ENCODE measurements at places on chromosomes 2 and 18.

DNA sequence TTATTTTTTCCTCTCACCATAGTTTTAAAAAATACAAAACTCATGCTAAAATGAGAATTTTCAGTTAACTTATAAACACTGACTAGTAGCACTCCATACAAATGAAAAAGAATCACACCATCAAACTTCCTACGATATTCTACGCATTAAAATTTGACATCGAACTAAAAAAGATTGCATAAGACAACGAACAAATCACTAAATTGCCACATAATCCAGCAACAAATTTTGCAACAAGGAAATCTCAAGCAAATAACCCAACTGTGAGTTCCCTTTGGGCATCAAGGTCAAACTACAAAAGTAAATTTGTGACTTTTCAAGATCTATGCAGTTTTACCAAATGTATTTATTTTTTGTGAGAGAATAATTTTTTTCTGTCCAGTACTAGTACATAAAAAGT, 1.5 kb downstream of the MAP3K2 start:
- peak; percentile 18 for DNase-seq

DNA sequence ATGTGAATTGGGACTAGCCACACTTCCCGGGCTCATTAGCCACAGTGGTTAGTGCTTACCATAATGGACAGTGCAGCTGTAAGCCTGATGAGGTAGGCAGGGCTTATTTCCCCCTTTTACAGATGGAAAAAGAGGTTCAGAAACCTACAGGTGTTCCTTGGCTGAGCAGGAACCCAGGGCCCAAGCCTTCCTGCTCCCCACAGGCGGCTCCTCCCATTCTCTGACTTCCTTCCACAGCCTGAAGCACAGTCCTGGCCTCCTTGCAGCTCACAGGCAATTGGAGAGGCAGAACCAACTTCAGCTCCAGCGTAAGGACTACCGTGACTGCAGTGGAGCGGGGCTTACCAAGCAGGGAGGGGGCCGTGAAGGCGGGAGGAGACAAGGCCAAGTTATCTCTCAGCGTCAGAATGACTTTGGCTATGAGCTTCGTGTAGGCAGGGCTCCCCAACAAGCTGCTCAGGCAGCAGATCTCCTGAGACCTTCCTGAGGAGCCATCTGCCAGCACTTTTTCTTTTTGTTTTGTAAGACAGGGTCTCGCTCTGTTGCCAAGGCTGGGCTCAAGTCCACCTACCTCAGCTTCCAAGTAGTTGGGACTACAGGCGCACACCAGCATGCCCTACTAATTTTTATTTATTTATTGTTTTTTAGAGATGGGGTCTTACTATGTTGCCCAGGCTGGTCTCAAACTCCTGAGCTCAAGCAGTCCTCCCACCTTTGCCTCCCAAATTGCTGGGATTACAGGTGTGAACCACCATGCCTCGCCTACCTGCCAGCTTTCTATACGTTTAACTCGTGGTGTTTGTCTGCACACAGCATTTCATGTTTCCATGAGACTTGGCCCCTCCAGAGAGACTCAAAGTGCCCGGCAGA, 34.2 kb upstream of the NT5DC4 start:
- DNase-seq = no peak

DNA sequence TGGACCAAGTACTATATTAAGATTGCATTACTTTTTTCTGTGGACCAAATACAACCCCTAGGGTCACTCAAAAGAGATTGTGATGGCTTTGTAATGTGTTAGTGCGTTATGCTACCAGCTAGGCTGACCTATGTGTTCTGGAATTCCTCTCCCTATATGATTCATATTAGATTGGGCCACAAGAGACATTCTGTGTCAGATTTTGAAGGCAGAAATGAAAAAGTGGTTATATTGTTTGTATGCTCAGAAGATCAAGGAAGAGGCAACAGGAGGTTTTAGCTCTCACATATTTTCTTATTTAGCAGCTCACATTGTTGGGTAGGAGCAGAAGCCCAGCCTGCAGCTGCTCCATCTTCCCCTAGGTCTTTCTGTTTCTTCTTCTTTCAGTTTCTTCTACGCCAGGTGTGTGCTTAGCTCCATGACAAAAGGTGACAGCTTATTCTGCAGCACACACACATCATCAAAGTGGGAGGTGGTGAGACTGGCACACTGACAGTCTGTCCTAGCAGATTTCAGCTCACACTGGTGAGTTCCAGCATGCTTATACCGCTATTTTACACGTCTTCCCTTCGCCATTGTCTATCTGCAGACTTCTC, 156.8 kb upstream of the UBE2E3 start:
- peak; percentile 73 for DNase-seq

- no peak for DNase-seq
Observed at GRCh38 chr2:136557203-136557602, 208.1 kb upstream of the THSD7B start.

GRCh38 chr18:38198526-38198925, 632.9 kb upstream of the CELF4 start:
- DNase-seq = no peak

- no peak for DNase-seq
Observed at GRCh38 chr2:237636578-237636977, 9.2 kb downstream of the LRRFIP1 start.

DNA sequence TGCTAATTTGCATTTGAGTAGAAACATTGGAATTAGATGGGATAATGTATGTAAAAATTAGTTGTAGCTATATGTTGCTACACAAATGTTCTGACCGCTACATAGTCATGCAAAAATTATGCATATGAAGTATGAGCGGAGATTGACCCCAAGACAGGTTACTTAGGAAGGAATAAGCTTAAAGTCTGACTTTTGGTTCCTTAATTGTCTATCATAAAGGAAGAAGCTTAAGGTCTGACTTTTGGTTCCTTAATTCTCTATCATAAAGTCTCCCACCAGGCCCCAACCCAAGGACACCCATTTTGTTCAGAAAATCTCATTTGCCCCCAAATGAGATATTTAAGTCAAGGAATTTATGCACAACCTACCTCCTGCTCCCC, 106.5 kb downstream of the EVA1A start:
- no peak for DNase-seq

Measured in iris pigment epithelial cell (primary cell).